Esophagus muscularis mucosa (tissue), 4 donors: ENCODE measurements at places on chromosomes 4 and X. TPM values are rescaled to one million over a fixed set of nuclear protein-coding genes. Genes with fewer than 3 reads are reported as not detected.

The CD40LG gene
- total RNA-seq = 0.33 TPM

The F8A1 gene
- total RNA-seq = 4.1 TPM

DNA sequence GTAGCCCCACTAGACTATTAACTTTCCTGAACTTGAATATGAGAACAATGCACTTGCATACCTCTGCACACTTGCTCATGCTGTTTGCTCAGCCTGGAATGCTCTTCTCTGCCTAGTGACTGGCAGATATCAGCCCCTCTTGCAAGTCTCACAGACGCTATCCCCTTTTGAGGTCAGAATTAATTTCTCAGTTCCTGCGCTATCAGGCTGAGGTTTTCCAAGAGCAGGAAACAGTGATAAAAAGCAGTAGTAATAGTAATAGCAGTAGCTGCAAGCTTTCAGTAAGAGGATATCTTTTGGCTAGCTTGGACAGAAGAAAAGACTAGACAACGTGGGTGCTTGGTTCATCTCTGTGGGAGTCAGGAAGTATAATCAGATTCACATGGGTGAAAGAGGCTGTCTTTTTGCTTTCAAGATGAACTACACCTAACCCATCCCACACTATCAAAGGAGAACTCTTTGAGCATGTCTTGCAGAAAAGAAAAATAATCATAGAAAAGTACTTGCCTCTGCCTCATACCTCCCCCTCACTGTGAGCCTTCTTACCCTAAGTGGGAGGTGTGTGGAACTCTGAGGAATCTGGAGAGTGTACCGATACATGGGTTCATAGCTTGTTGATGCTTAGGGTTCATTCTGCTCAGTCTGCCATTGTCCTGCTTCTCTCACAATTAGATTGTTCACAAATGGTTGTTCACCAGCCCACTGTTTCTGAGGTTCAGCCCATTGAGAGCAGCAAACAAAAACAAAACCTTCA is 11.3 kb upstream of the DRP2 start:
- H3K4me3 ChIP-seq = no peak overlapping the region
- DNase-seq = no peak
- no peaks in the 10 kb centered on the region for H3K4me1 ChIP-seq
- H3K27me3 ChIP-seq = no peaks in the 10 kb centered on the region
- H3K36me3 ChIP-seq = no peaks in the 10 kb centered on the region

DNA sequence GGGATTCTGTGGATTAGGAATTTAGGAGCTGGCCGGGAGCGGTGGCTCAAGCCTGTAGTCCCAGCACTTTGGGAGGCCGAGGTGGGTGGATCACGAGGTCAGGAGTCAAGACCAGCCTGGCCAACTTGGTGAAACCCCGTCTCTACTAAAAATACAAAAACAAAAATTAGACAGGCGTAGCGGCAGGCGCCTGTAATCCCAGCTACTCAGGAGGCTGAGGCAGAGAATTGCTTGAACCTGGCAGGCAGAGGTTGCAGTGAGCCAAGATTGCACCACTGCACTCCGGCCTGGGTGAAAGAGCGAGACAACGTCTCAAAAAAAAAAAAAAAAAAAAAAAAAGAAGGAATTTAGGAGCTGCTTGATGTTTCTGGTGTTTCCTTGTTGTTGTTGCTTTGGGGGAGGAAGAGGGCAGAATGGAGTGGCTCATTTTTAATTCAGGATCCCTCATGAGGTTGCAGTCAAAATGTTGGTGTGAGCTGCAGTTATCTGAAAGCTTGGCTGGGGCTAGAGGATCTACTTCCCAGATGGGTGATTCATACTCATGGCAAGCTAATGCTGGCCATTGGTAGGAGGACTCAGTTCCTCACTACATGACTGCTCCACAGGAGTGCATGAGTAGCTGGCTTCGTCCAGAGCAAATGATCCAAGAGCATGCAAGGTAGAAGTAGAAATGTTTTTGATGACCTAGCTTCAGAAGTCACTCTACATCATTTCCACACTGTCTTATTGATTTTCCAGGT is 26.5 kb upstream of the JADE1 start:
- H3K4me1 ChIP-seq = peaks cover 5% of the 10 kb centered on the region
- H3K27me3 ChIP-seq = no peaks in the 10 kb centered on the region
- no peak overlapping the region for H3K4me3 ChIP-seq
- no peak for DNase-seq

DNA sequence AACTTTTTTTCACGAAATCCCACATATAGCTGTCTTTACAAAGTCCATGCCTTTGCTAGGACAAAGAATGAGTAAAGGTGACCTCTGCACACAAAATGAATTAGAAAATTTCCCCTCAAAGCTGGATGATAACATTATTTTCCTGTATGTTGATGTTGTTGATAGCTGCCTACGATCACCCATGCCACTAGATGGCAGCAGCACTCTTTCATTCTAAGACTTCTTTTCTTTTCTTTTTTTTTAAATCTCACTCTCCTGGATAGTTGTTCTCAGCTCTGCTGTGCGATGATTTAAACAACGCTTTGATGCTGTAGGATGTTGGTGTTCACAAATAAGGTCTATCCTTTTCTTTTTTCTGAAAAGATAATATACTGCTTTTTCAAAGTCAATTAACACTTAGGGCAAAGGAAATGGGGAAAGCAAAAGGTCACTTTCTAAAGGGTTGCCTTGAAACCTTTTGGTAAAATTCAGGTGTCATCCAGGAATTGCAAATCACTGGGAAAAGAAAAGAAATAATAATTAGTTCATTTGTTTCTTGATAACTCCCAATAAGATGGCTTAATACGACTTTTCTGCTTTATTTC is 266.8 kb downstream of the C4orf33 start:
- H3K27ac ChIP-seq = no peak overlapping the region
- no peaks in the 10 kb centered on the region for H3K36me3 ChIP-seq
- no peak overlapping the region for H3K4me3 ChIP-seq
- DNase-seq = no peak
- no peaks in the 10 kb centered on the region for H3K4me1 ChIP-seq

DNA sequence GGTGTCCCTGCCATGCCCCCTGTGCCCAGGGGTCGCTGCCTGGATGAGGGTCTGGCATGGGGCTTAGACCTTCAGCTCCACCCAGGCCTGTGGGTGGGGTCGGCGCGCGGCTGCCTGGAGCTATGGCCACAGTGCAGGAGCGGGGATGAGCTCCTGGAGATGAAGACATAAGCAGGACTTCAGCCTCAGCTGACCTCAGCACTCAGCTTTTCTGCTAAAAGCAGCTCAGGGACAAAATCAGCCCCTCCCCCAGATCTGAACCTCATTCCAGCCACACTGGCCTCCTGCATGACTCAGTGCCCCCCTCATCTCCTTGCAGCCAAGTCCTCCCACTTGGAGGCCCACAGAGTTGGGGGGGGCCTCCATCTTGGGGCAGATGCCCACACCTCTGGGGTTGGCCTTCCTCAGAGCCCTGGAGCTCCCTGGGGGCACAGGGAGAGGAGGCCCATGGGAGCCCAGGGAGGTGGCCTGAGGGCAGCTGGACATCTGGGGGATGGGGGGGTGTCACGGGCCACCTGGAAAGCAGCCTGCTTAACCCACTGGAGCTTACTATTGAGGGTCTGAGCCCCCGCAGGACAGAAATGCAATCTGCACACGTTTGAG is 19.4 kb upstream of the CPLX1 start:
- H3K36me3 ChIP-seq = peaks cover 31% of the 10 kb centered on the region
- no peaks in the 10 kb centered on the region for H3K27me3 ChIP-seq
- no peaks in the 10 kb centered on the region for H3K4me1 ChIP-seq
- DNase-seq = no peak
- no peak overlapping the region for H3K4me3 ChIP-seq
- H3K27ac ChIP-seq = no peak overlapping the region

DNA sequence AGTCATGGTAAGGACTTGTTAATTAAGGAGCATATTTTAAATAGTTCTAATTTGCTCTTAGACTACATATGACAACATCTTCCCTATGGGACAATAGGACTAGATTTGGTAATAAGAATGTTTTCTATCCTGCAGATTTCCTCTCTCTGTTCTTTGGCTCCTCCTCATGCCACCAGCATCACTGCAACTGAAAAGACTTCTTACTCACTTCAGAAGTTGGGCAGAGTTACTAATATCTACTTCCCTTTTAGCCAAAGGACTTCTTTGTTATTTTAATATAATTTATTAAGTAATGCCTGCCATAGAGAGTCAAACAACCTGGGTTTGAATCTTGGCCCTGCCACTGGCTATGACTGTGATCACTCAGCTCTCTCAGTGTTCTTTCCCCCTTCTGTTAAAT is 16.4 kb downstream of the MMAA start:
- no peak overlapping the region for H3K4me3 ChIP-seq
- H3K36me3 ChIP-seq = no peaks in the 10 kb centered on the region
- H3K27ac ChIP-seq = no peak overlapping the region
- peaks cover 5% of the 10 kb centered on the region for H3K4me1 ChIP-seq

DNA sequence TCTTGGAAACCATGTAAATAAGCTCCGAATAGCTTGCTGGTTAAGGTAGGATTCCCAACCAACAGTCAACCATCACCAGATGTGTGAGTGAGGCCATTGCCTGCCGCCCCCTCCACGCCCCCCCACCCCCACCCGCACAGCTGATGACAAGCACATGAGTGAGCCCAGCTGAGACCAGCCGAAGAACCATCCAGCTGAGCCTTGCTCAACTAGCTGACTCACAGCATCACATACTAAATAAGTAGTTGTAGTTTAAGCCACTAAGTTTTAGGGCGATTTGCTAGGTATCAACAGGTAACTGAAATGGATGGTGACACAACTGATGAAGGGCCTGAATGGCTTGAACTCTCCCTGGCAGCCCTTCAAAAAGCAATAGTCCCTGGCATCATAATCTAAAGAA is 1.6 kb upstream of the CCDC149 start:
- no peak overlapping the region for H3K27ac ChIP-seq
- peaks cover 16% of the 10 kb centered on the region for H3K36me3 ChIP-seq
- no peak for DNase-seq
- no peak overlapping the region for H3K4me3 ChIP-seq
- peaks cover 37% of the 10 kb centered on the region for H3K4me1 ChIP-seq
- no peaks in the 10 kb centered on the region for H3K27me3 ChIP-seq

GRCh38 chr4:14115106-14115505 is 487.6 kb upstream of the BOD1L1 start:
- no peak overlapping the region for H3K4me3 ChIP-seq
- no peak for DNase-seq
- H3K27me3 ChIP-seq = no peaks in the 10 kb centered on the region

GRCh38 chr4:52869196-52869595 is 7.1 kb downstream of the RASL11B start:
- no peaks in the 10 kb centered on the region for H3K4me1 ChIP-seq
- no peak overlapping the region for H3K27ac ChIP-seq
- H3K27me3 ChIP-seq = no peaks in the 10 kb centered on the region

DNA sequence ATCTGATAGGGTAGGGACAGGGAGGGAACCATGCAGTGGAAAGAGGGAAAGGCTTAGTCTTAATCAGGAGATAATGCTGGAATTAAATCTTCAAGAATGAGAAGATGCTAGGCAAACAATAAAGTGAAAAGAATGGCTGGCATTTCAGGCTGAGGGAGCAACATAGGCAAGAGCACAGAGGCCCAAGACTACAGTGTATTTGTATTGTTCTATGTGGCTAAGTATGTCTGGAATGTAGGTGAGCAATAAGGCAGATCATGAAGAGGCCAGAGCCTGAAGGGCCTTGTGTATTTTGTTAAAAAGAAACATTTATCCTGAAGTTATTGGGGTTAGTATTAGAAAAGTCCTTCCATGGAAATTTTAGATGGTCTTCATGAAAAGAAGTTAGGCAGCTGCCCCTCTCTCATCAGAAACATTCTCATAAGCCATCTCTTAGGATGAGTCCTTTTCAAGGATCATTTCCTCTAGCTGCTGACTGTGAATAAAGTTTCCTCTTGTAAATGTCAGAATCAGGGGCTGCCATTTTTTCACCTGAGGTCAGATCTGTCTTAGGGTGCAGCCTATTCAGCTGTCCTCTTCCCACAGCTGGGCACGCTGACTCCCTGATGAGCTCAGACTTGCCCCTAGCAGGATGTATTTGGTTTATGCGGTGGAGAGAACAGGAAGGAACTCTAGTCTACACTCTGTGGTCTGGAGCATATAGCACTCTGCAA is 46.3 kb downstream of the ATP10D start:
- no peak overlapping the region for H3K4me3 ChIP-seq
- peak overlapping the region; percentile 70 for H3K27ac ChIP-seq
- H3K4me1 ChIP-seq = peaks cover 23% of the 10 kb centered on the region
- H3K27me3 ChIP-seq = no peaks in the 10 kb centered on the region
- no peak for DNase-seq
- H3K36me3 ChIP-seq = peaks cover 37% of the 10 kb centered on the region

DNA sequence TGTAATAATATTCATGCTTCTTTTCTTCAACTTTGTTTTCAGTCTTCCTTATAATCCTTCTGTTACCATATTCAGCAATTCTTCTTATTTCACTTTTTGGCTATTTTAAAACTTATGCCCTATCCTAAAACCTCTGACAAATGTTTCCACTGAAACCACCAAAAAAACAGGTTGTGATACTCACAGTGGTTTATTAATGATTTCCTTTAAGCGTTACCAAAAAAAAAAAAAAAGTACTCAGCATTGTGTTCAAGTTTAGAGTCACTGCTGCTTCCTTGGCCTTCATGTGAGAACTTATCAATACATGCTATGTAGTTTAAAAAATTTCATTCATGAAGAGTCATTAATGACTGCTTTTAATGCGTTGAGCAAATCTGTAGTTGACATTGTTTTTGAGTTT is 35.4 kb upstream of the UGT2A3 start:
- H3K4me3 ChIP-seq = no peak overlapping the region
- H3K27ac ChIP-seq = no peak overlapping the region
- no peaks in the 10 kb centered on the region for H3K27me3 ChIP-seq
- DNase-seq = no peak
- no peaks in the 10 kb centered on the region for H3K4me1 ChIP-seq
